ENCODE measurements at places on chromosomes 2 and 18.

- DNase-seq, result no peak
Measured at GRCh38 chr2:19043893-19044292, 314.5 kb downstream of the OSR1 start.

DNA sequence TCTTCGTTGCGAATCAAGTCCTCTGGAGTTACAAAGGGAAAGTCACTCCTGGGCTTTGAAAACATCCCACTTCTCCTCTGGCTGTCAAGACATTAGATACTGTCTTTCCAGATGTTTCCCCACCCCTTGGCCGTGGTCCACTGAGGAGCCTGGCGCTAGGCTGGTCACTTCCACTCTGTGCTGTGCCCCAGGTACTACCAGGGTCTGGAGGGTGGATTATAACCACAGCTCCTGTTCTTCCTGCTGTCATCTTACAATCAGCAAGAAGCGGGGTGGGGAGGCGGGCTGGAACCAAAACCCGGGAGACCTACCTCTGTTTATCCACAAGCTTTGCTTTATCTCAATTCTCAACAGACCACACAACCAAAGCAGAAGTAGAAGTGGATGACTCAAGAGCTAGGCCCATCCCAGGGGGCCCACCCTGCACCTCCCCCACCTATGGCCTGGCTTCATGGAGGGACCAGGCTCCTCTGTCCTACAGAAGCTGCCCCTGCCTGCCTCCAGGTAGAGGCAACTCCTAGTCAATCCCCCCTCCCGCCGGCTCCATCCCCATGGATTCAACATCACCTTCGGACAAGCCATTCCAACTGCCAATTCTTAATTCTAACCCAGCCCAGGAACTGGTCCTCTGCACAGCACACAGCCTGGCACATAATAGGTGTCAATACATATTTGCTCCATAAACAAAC lies 17.8 kb downstream of the SMAD7 start:
- DNase-seq, result no peak

DNA sequence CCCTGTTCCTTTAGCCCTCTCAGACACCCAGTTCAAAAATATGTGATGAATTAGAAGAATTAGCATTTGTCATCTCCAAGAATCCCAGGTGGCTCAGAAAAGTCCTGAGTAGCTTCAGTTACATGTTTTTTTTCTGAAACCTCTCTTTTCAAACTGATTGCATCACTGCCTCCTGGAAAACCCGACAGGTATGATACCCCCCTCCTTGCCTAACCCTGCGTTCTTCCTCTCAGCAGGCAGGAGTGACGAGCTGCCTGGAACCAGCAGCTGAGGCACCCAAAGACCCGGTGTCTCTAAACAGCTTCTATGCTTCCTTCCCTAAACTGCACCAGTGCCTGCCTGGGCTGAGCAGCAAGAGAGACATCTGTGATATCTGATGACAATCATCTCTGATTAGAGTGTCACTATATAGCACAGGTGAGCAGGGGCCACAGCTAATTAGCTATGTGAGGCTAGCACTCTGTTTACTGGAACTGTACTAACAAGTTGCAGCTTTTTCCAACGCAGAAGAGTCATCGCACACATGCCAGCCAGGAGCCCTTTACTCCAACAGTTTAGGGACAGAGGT lies 376.4 kb upstream of the ATP5MC3 start:
- DNase-seq, result no peak

- no peak for DNase-seq
Measured at GRCh38 chr2:124967325-124967724, 942.2 kb downstream of the CNTNAP5 start.

GRCh38 chr2:57884281-57884680 lies 162.3 kb upstream of the VRK2 start:
- DNase-seq, result no peak

DNA sequence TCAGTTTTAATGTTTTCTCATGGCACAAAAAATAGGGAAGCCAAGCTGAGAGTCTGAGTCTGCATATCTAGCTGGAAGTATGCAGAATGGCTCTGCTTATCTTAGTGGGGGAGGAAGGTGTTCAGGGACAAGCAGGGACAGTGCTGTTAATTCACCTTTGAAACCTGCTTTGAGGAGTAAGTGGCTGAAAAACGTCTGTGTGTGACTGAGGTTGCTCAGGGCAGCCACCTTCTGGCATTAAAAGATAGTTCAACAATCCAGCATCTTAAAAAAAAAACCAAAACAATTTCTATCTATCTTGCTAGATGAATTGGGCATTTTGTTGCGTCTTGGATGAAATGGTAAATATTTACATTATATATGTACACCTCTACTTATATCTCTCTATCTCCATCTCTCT lies 2.0 kb upstream of the TRPM8 start:
- no peak for DNase-seq

- DNase-seq, result no peak
Measured at GRCh38 chr2:141381946-141382345, 748.9 kb downstream of the LRP1B start.

GRCh38 chr2:136424112-136424511 lies 306.2 kb upstream of the CXCR4 start:
- no peak for DNase-seq

GRCh38 chr18:2070631-2071030 lies 500.7 kb downstream of the METTL4 start:
- no peak for DNase-seq

- no peak for DNase-seq
Measured at GRCh38 chr2:129192841-129193253, 786.6 kb upstream of the RAB6C start.

DNA sequence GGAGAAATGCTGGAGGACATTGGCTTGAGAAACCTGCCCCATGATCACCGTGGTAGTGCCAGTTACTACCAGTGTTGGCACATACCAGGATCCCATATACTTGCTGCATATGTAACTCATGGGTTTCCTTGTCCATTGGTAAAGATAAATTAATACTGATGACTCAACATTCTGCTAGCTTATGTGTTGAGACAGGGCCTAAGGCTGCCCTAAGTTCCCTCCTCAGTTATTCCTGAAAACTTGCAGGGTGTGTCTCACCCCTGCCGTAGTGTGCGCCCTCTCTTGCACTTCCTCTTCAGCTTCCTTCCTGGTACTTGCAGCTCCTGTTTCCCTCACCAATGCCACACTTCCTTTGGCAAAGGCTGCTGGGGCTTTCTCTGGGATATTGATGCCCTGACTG lies 4.3 kb upstream of the INO80C start:
- DNase-seq, result no peak

- DNase-seq, result no peak
Measured at GRCh38 chr2:641164-641871, 35.9 kb downstream of the TMEM18 start.

DNA sequence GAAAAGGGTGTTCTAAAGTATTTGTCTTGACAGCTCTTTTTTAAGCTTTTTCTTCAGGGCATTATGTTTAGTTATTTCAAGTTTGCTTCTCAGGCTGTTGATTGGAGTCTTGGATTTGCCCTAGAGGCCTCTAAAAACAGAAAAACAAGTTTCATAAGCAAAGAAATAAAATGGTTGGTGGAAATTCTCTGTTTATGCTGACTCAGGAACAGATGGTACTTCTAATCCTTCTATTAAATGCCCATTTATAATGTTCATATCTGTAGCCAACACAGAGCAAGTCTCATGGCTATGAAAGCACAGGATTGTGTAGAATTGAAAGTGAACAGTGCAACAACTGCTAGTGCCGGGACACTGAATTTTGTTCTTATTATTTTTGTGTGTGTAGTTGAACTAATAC lies 60.4 kb downstream of the KCNJ3 start:
- no peak for DNase-seq

GRCh38 chr2:202165945-202166344 lies 72.5 kb downstream of the SUMO1 start:
- DNase-seq, result no peak

Data from H4 (cell line).